M059J (cell line): ENCODE measurements at places on chromosomes 6 and 20. TPM values are rescaled to one million over a fixed set of nuclear protein-coding genes. Genes with fewer than 3 reads are reported as not detected.

The HLA-DQB1 gene
- total RNA-seq: not detected in 2 replicates

The PLCB4 gene
- 8.0 and 16.1 TPM in 2 replicates for total RNA-seq

- DNase-seq: peak; percentile 96
These were observed at the start of gene MPC1 for GRCh38 chr6:166382933-166383801. TSS of gene MPC1 (minus strand) at chr6:166382940. CDS start at chr6:166382876, 64 bp downstream.

DNA sequence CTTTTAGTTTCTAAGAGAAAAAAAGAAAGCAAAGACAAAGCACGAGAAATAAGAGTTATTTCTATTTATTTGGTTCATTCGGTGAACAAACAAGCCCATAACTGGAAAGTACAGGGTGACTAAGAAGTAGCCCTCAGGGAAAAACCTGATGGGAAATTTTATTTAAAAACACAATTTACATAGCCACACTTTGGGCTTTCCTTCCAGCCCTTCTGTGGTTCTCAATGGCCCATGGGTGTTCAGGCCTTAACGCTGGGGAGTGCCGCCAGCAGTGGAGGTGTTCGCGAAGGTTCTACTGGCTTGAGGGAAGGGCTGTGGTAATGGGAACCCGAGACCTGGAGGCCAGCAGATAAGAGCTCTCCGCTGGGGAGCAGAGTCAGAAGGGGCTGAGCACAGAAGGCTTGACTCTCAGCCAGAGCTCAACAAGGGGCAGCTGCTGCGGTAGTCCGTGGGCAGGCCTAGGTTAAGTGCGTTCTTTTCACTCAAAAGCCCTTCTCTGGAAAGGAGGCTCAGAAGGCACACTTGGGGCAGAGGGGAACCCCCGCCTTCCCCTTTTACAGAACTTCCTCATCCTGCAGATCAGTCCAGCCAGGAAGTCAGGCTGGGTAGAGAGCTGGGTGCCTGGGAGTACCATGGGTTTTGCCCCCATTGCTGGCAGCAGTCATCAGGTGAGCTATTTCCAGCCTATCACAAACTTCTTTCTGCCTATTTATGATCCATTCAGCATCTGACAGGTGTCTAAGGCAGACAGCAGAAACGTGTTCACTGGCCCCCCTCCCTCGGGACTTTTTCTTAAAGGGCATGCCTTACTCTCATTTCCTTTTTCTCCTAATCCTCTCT is 8.8 kb upstream of the CD83 start:
- DNase-seq: peak; percentile 57

GRCh38 chr6:42038163-42038562 is 12.2 kb upstream of the TAF8 start:
- no peak for DNase-seq

DNA sequence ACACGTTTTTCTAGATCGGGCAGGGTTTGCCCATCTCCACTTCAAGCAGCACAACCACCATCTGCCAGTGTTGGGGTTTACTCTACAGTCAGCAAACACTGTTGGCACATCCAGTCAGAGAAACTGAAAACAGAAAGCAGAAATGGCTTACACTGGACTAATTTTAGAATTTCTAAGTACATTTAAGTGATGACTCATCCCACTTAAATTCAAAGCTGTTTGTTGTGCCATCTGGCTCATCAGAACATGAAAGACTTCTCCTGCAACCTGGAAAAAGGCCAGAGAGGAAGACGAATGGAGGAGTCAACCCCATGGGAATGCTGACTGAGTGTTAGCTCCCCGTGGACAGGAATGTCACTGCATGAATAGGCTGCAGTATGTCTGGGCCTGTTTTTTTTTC is 21.8 kb downstream of the FAM209B start:
- peak; percentile 100 for DNase-seq

DNA sequence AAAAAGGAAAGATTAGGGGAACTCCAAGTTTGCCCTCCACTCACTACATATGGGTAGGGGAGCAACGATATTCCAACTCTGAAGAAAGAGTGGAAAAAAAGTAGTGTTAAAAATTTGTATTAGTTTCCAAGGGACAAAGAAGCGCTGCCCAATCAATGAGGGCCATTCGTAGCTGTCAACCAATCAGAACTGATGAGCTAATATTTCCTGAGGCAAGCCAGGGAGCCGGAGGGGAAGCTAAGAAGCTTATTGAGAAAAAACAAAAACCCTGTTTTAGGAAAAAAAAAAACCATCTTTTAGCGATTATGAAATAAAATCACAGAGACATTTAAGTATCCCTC is 59.5 kb downstream of the TRIM38 start:
- peak; percentile 90 for DNase-seq

GRCh38 chr20:8394308-8394945 is 262.4 kb downstream of the PLCB1 start:
- no peak for DNase-seq
